ENCODE measurements at places on chromosomes 6 and 20.

GRCh38 chr6:86707545-86708120, 229.7 kb upstream of the HTR1E start:
- no peak for DNase-seq

GRCh38 chr6:47434372-47435253, 43.0 kb upstream of the CD2AP start:
- no peak for DNase-seq

- no peak for DNase-seq
These were observed 46.3 kb upstream of the NCOA3 start for GRCh38 chr20:47455133-47456040.

DNA sequence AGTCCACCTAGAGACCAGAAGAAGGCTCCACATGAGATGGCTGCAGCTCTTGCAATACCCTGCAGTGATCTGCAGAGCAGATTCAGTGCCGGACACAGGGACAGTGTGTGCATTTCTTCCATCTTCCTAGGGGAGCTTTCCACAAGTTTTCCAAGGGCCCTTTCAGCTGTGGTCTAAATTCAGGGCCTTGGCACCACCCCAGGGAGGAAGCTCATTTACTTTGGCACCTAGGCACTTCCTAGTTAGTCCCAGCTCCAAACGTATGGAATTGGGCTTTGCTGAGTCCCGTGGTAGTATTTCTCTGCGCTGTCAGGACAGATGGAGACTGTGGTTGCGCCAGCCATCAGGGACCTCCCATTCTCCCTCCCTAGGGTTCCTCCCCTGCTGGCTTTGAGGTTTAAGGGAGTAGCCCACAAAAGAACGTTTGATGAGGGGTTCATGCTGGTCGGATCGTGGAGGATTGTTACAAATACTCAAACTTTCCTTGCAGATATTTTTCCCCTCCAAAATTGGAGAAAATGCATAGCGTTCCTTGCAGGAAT, 182.3 kb upstream of the UST start:
- no peak for DNase-seq

- DNase-seq = no peak
These were observed 18.2 kb upstream of the IL22RA2 start for GRCh38 chr6:137191670-137192069.
